ENCODE measurements at places on chromosomes 6 and 20. TPM values are rescaled to one million over a fixed set of nuclear protein-coding genes. Genes with fewer than 3 reads are reported as not detected.

SEC63 gene
- 12.8 TPM for total RNA-seq

LAMA2 gene
- 0.37 TPM for total RNA-seq

NRSN1 gene
- total RNA-seq = not detected

FLRT3 gene
- 19.9 TPM for total RNA-seq

RAET1G gene
- total RNA-seq = 30.8 TPM

KIF3B gene
- total RNA-seq = 14.2 TPM

SASH1 gene
- 6.3 TPM for total RNA-seq

SMIM13 gene
- 8.7 TPM for total RNA-seq

PCK1 gene
- total RNA-seq = not detected

BFSP1 gene
- total RNA-seq = 3.0 TPM

Data from airway epithelial cell (primary cell).